ENCODE measurements at places on chromosomes 2 and 18.

GRCh38 chr2:241309684-241310117, 5.8 kb downstream of the HDLBP start:
- DNase-seq = peak; percentile 52

GRCh38 chr2:24164416-24164973, 10.4 kb upstream of the FAM228A start:
- peak; percentile 20 for DNase-seq

DNA sequence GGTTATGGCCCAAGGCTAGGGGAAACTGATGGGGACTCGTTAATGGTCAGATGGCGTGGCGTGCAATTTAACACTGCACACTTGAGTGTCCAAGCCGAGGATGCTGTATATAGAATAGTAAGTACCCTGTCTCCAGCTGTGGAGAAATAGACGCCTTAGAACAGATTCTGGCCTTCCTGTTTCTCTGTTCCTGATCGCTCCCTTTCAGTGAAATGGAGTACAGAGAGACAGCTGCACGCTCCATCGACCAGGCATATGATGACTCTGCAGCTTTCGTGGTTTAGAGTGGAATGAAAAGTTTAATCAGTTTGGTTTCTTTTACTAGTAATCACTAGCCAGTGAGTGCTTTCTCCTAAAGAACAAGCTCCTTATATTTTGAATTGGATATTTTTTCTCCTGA, 213.4 kb downstream of the NEDD4L start:
- peak; percentile 42 for DNase-seq

DNA sequence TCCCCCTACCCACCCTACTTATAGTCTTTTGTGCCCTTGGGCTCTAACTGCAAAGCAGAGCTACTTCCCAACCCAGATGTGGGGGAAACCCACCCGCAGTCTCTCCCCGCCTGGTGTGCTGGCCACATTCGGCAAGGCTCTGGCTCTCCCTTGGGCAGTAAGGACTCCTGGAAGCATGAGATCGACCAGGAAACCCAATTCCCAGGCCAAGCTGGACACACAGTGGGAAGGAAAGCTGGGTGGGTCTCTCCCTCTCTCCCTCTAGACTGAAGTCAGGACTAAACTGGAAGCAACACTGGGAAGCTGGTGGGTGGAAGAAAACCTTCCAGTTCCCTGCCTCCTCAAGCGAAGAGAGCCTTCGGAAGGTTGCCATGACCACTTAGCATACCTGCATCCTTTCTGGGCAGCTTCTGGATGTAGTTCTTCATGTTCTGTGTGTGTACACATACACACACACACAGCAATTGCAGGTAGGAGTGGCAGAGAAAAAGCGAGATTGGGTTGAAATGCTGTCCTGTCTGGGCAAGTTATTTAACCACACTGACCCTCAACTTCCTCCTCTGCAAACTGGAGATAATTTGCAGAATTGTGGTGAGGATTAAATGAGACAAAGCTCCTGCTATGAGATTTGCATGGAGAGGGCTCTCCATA, 33.9 kb downstream of the ZBTB7C start:
- no peak for DNase-seq
